Activated naive CD4-positive, alpha-beta T cell (primary cell): ENCODE measurements at places on chromosomes 12 and 14.

GRCh38 chr14:86652526-86652925 is 1122.6 kb downstream of the FLRT2 start:
- DNase-seq, result no peak

DNA sequence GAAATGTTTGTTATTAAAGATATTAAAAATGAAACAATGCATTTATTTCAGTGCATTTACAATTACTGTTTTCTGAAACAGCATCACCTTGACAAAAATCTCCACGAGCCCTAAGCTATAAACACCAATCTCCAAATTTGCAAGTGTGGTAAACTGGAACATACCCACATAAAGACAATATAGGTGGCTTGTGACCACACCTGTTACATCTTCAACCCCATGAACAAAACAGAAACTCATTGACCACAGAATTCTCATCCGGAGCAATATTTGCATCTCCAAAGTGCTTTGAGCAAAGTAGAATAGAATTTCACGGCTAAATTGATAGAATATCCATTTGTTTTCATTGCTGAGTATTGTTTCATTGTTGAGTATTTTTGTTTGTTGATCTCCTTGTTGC is 375.2 kb upstream of the FLRT2 start:
- no peak for DNase-seq

DNA sequence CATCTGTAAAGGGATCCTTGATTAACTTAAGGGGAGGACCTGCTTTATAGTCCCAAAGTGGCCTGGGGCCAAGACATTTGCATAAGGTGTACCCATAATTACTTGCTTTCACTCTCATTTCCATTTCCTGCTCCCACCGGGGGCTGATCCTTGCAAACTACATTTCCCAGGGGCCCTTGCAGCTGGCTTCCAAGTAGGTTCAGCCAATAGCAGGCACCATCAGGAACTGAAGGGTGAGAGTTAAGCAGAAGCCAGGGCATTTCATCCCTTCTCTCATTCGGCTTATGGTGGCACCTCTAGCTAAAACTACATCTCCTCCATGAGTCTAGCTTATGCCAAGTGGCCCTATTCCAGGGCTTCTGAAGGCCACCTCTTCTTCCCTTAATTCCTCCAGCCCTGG is 88.8 kb downstream of the CCDC60 start:
- no peak for DNase-seq

DNA sequence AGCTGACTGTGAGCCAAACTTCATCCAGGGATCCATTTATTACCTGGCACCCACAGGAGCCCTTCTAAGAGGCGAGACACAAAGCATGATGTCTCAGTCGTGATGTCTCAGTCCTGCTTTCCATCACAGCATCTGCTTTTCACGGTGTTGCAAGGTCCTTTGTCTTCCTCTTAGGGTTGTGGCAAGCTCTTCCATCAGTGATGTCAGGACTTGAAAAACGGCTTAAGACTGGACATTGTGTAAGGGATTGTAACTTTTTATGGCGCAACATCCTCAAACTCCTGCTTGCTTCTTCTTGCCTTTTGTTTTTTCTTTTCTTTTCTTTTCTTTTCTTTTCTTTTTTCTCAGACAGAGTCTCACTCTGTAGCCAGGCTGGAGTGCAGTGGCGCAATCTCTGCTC is 586.5 kb upstream of the TMEM132C start:
- DNase-seq, result no peak

DNA sequence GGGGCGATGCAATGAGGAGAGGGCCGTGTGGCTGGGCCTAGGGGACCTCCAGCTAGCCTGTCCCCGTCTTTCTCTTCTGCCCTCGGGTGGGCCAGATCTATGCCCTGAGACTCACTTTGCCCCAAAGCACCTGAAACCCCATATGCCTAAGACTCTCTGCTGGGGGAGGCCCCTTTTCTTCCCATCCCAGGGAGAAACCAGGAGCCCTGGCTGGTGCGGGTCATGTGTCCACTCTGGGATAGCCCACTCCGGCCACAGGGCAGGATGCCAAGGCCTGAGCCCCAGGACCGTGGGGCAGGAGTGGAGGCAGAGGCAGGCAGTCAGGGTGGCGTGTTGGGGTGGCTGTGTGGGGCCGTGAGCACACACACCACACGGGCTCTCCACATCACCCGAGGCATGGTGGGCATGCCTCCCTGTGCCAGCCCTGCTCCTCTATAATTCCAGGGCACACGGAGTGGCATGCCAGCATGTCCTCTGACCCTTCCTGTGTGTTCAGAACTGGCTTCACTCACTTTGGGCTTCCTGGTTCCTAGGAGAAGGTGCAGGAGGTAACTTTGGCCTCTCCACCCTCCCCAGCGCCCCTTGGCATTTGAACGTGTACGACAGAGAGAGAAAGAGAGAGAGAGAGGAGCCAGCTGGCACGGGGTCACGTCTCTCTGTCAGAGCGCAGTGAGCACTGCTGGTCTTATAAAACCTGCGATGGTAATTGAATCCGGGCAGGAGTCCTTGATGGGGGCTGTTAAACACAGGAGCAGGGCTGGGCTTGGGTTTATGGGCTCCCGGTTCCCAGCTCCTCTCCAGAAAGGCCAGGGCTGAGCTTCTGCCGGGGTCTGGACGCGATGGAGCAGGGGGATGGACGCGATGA is 144.2 kb downstream of the KIF26A start:
- DNase-seq, result no peak

DNA sequence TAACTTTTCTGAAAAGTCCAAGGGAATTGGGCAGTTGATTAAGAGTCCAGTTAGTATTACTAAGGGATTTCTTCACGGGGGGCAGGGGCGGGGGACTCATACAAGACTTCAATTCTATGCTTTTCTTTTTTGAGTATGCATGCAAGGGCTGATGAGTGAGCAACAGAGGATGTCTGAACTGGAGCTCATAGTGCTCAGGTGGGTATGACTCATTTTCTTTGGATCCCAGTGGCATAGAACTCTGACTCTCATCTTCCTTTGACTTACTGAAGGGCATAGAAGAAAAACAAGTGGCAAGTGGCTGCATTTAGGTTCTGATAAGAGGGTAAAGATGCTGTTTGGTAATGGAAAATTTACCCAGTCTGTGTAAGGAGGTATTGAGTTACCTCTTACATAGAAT is 749.2 kb downstream of the NOVA1 start:
- DNase-seq, result no peak

GRCh38 chr14:70416338-70416724 is 559 bp downstream of the SYNJ2BP start:
- DNase-seq, result no peak

GRCh38 chr12:132416121-132416673 is 73.8 kb upstream of the FBRSL1 start:
- DNase-seq, result no peak

DNA sequence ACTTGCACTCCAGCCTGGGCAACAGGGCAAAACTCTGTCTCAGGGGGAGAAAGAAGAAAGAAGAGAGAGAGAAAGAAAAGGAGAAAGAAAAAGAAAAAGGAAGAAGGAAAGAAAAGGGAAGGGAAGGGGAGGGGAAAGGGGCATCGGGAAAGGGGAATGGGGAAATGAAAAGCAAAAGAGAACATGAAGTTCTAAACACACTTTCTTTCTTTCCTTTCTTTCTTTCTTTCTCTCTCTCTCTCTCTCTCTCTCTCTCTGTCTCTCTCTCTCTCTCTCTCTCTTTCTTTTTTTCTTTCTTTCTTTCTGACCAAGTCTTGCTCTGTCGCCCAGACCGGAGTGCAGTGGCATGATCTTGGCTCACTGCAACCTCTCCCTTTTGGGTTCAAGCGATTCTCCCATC is 76.9 kb downstream of the RPS6KA5 start:
- no peak for DNase-seq

GRCh38 chr12:27034607-27035293 is 12.4 kb downstream of the MED21 start:
- no peak for DNase-seq

DNA sequence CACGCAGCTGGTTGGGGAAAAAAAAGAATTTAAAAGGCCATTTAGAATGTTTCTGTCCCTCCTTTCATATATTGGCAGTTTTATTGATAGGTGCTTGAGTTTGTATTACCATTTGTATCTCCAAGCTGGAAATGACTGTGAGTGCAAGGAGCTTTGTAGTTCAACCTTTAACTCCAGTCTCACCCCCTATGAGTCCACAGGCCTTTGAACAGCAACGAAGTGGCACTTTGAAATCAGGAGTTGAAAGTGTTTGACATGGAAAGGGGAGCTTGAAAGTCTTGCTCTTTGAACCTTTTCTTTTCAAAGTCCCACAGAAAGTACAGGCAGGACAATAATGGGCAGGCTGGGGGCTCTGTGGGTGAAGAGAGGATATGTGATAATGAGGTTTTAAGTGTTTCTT is 480.3 kb downstream of the RERGL start:
- no peak for DNase-seq

- no peak for DNase-seq
Measured at GRCh38 chr12:107891967-107892366, 117.5 kb downstream of the ASCL4 start.
